Caudate nucleus (tissue), 63 donors: ENCODE measurements at places on chromosomes 12 and 14.
A peak's percentile ranks its signal among the peaks of the same experiment; 100 is the strongest.

DNA sequence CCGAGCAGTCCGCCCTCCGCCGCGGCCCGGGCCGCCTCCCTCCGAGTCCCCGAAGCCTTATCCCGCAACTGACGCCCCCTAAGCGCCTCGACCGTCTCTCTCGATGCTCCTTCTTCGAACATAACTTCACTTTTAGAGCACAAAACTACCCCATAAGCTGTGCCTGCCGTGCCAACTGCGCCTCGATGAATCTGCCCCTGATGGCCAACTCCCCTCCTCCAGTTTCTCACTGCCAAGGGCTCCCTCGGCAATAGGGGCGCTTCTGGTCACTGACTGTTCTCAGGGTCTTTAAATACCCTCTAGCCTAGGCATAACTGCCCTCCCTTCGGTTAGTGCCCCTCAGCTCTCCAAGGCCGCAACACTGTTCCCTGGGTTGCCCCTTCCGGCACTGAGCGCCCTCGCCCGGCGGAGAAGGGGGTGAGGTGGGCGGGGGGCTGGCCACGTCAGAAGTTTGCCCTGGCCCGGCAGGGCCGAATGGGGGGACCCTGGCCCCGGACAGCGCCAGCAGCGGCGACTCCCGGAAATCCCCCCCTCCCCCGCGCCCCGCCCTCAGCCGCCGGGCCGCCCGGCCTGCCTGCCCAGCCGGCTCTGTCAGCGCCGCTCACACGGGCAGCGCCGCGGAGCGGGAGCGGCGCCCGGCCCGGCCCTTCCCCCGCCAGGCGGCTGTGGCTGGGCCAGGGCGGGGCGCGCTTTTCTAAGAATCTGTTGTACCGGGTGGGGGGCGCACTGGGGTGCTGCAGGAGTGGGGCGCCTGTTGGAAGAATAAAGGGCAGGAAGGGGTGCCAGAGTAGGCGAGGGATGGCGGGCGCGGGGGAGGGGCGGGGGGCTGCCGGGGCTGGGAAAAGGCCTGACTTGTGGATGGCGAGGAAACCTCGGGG lies 10.6 kb downstream of the RARG start:
- peak; percentile 44 for DNase-seq

GRCh38 chr12:123914726-123915333 lies 57.8 kb downstream of the CCDC92 start:
- no peak for DNase-seq

- DNase-seq, result no peak
Observed at GRCh38 chr14:93566065-93566693, 135.4 kb downstream of the UNC79 start.

DNA sequence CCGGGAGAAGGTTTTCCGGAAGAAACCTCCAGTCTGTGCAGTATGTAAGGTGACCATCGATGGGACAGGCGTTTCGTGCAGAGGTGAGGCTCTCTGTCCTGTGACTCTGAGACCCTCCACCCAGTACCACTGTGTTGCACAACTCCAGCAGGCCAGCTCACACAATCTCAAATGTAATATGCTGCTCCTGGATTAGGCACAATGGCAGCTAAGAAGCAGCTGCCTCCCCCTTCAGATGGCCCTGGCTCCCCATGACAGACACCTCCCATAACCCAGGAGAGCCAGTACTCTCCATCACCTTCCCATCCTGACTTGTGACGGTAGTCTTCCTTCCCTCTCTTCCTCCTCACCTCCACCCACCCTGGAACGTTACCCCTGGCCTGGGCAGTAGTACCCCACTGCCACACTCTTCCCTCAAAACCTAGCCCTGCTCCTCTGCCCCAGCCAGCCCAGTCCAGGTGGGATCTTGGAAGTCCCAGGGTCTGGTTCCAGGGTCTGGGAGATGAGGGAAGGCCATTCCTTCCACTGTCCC lies 2.1 kb downstream of the TNS2 start:
- no peak for DNase-seq

- DNase-seq, result no peak
Observed at GRCh38 chr12:130145731-130146130, 16.5 kb upstream of the FZD10 start.

- no peak for DNase-seq
Observed at GRCh38 chr14:33782923-33783322, 168.0 kb downstream of the EGLN3 start.

- no peak for DNase-seq
Observed at GRCh38 chr14:68722186-68722585, 70.7 kb downstream of the ZFP36L1 start.

DNA sequence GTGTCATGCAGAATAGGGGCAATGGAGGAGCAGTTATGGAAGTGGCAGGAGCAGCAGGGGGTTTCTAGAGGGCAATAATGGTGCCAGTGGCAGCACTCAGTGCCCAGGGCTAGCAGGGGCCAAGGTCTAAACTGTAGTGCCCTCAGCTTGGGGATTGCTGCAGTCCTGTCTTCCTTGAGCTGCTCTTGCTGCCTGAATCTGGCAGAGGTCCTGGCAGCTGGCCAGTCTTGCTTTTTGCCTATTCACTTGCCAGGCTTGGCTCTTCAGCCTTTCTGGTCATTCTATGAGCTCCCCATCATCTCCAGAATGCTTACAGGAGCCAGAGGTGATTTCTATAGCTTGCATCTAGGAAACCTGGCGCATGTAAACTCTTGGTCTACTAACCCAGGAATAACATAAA lies 72.0 kb downstream of the SUDS3 start:
- DNase-seq, result no peak

GRCh38 chr14:96140952-96141351 lies 63.7 kb upstream of the BDKRB2 start:
- DNase-seq, result no peak

GRCh38 chr14:76589246-76589645 lies 172.0 kb upstream of the VASH1 start:
- no peak for DNase-seq

GRCh38 chr14:42334931-42335330 lies 728.3 kb downstream of the LRFN5 start:
- DNase-seq, result no peak

GRCh38 chr14:77177702-77178101 lies 3.9 kb upstream of the TMEM63C start:
- no peak for DNase-seq

- peak; percentile 50 for DNase-seq
Observed at GRCh38 chr12:52082988-52083637, 3.6 kb downstream of the SMIM41 start.

- DNase-seq, result no peak
Observed at GRCh38 chr14:77284466-77284865, 13.5 kb upstream of the NGB start.
